NCI-H2029 (cell line): ENCODE measurements at places on chromosomes 16 and 17.

DNA sequence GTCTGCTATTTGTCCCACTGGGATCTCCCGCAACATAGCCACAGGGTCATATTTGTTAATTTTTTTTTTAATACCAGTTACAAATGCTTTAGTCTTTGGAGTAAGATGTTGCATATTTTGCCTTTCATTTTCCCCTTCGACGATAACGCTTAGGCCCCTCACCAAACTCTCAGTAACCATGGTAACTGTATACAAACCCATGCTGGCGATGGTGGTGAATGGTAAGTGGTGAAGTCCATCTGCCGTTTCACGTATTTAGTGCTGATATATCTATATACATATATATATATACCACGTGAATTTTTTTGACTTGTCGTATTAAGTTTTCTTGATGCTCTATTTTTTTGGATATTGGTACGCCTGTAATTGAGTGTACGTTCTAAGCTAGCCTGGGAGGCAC lies 263.7 kb downstream of the RBFOX1 start:
- no peak for DNase-seq

DNA sequence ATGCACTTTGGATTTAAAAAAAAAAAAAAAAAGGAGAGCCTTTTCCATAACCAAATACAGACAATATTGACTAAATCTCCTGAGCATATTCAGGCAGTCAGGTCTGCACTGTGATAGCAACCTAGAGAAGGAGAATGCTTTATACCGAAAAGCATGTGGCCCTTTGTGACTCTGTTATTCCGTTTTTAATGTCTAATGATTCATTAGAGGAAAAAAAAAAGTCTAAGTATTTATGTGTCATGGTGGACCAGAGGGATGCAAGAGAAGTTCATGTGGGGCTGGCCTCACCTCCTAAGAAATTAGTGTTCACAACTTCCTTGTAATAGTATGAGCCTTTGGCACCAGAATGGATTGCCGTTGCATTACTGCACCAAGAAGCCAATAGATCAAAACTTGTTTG lies 11.3 kb upstream of the VWA3A start:
- DNase-seq, result no peak

DNA sequence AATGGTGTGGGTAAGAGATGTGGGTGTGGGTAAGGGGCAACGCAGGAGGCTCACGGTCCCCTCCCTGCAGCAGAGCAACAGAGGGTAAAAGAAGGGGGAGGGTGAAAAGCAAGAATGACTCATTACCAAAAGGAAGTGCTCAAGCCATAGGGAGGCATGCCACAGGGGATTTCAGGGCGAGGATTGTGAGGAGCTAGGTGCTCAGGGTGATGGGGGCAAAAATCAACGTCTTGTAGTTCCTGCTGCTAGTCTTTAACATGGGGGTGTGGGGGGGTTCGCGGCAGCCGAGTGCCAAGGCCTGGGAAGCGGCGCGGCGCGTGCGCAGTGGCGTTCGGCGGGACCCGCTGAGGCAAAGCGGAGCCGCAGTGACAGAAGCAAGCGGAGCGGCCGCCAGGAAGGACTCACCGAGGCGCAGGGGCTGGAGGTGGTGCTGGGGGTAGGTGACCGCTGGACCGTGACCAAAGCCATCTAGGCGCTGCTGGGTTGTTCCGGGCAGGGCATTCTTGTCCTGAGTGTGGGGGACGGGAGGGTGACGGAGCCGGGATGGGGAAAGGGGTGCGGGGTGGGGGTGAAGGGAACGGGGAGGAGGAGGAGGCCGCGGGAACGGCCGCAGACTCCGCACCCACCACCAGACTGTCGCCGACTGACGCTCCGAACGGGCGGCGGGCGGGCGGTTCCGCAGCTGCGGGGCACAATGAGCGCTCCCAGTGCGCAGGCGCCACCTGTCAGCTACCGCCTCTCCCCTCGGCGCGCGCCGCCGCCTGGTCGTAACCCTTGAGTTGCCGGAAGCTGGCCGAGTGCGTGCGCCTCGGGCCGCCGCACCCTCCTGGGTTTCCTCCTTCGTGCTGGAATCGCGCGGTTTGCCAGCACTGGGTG lies at the start of gene SSH2:
SSH2 (minus strand) TSS at position 696 of the 876 bp plus-strand sequence; CDS start at position 468, 228 bp downstream.
- DNase-seq, result peak; percentile 83

GRCh38 chr16:78608305-78608776 lies 508.9 kb downstream of the WWOX start:
- no peak for DNase-seq

DNA sequence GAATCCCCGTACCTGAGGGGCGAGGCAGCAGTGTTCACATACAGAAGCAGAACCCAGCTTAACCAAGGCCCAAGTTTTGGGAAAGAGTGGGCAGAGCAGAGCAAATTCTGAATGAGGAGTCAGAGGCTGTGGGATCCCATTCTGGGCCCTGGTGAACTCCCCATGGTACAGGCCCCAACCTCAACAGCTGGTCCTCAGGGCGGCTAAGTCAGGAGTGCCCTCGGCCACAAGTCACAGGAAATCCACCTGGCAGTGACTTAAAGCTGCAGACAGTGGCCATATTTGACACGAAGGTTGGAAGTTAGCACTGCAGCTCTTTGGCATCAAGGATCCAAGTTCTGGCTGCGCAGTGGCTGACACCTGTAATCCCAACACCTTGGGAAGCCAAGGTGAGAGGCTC lies 237.1 kb downstream of the PARN start:
- no peak for DNase-seq

DNA sequence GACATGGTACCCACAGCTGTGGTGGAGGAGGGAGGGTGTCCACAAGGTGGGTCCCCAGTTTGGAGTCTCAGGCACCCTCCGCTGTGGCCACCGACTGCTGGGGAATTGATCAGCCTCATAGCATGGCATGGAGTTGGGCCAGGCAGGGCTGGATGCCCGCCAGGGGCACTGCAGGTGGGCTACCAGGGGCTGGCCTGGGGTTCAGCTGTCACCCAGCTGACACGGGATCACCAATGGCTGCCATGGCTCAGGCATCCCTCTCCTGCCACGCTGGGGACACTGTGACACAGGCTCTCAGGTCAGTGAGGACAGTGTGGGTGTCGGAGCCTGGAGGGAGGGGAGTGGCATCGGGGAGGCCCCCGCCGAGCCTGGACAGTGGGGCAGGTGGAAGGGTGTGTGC lies 19.8 kb upstream of the SSTR5 start:
- DNase-seq, result no peak

- DNase-seq, result no peak
Observed at GRCh38 chr17:27905447-27906225, 12.5 kb upstream of the LYRM9 start.

GRCh38 chr17:61485067-61485775 lies 33.0 kb downstream of the TBX4 start:
- no peak for DNase-seq

DNA sequence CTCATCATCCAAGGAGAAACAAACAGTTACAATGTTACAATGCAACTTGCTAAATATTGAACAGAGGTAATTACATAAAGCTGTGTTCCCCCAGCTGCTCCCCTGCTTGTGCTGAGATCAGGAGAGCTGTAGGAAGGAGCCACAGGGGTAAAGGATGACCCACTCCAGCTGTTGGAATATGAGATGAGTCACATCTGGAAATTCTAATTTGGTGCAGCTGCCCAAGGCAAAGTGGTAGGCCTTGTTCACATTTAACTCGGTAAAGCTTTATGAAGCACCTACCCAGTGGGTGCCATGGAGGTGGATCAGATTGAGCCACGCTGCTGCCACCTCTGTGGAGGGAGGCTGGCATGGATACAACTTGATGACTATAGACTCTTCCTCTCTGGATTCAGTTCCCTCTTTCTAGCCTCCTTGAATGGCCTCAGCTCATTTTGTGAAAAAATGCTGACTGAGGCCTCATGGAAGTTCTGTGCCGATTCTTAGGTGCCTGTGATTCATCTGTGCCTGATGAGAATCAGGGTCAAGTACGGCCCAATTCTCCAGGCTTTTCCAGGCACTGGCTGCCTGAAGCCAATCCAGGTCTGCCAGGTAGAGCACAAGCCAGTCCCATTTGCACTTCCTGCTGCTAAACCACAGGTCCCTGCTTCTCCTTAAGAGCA lies 7.4 kb downstream of the ZNF689 start:
- DNase-seq, result no peak

DNA sequence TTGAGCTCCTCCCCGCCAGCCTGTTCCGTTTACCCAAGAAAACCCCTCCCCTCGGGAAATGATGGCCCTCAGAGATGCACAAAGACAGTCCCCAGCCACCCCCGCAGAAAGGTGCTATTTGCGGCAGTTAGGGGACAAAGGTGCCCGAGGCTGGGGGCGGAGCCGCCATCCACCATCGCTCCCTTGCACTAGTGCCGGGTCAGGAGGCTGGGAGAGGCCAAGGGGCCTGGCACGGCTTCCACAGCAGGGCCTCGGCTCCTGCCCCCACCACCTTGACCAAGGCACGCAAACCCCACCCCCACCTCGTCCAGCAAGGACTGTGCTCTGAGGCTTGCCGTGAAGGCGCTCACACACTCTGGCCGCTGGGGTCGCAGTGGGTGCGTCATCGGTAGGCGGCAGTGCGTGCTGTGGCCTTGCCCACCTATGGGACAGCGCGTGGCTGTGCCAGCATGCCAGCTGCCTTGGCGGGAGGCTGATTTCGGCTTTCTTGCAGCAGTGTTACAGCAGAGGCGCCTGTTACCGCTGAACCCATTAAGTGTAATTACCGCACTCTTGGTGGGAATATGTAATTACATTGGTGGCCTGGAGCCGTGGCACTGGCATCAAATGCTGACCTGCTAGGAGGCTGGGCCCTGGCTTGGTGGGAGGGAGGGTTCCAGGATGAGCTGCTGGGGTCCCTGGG lies 31.8 kb downstream of the TPSG1 start:
- peak; percentile 21 for DNase-seq

GRCh38 chr17:29292071-29292991 lies 1.6 kb downstream of the NUFIP2 start:
- DNase-seq, result no peak

GRCh38 chr17:73679476-73679875 lies 35.2 kb upstream of the SDK2 start:
- no peak for DNase-seq

- DNase-seq, result no peak
Observed at GRCh38 chr17:46154151-46154816, 38.9 kb downstream of the KANSL1 start.

GRCh38 chr16:2473446-2473926 lies 1.4 kb upstream of the TBC1D24 start:
- no peak for DNase-seq

DNA sequence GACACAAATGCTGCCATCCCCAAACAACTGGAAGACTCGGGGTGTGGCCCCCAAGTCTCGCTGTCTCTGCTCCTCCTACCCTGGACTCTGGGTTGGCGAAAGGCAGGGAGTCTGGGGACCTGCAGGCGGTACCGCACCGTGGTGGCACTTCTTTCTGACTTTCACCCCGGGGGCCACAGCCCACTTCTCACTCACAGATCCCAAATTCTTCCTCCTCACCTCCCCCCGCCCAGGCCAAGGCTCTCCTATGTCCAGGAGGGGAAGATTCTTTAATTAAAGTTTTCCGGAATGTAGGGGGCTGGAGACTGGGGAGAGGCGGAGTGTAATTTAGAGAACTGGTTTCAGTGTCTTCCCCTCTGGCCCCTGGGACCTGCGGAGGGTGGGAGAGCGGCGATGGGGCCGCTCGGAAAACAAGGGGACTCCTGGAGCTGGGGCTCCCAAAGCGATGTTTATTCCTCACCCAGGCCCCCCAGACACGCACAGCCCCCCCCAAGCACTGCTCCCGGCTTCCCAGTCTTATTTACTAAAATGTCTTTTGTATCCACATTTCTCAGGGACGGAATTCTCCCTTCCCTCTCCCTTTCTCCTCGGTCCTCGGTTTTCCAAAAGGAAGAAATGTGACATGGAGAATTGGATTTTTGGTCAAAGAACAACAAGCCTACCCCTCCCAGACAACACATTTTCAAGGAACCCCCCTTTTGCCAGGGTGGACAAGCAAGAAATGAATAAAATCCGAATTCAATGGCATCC lies 1.2 kb downstream of the WNT3 start:
- DNase-seq, result no peak

DNA sequence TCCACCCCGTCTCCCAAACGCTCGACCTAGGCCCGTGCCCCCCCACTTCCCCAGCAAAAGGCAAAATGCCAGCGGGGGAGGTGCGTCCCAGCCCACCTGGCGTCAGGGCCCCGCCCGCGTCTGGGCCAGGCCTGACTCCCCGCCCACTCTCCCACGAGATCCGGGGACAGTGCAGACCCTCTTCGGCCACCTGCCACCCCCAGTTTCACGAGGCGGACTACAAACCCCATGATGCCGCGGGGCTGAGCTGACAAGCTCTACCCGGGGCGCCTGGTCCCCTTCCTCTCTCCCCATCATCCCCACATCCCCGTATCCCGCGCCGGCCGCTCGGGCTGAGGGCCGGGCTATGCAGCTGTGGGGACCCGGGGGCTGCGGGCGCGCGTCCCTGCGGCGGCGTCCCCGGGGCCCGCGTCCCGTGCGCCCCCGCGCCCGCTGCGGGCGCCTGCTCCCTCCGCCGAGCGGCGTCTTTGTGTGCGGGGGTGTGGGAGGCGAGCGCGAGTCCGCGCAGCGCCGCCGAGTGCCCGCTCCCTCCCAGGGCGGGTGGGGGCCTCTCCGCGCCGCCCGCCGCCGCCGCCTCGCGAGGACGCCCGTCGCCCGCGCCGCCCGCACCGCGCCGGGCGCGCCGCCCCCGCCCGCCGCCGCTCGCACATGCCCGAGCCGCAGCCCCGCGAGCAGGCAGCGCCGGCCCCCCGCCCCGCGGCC lies at the start of gene ANKRD13B:
ANKRD13B (plus strand) TSS at position 283 of the 702 bp plus-strand sequence. CDS start 490 bp downstream, outside the sequence.
- peak; percentile 43 for DNase-seq

GRCh38 chr16:61934601-61935000 lies 101.6 kb downstream of the CDH8 start:
- DNase-seq, result no peak

DNA sequence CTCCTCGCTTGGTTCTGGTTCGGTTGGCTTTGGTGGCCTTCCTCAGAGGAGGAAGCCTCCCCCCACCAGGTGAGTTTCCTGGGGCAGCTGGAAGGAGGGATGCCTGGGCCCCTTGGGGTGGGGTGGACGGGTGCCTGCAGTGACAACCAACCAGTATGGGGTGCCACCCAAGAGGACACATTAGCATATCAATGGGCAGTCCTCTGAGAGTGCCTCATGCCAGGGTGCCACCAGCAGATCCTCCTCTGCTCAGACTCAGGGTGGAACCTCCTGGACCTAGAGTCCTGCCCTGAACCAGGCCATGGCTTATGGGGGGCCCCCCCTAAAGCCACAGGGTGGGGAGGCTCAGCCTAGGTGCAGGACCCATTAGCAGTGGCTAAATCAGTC lies 2.7 kb downstream of the PPP1R1B start:
- no peak for DNase-seq
